A673 (cell line): ENCODE measurements at places on chromosomes 13 and 19. TPM values are rescaled to one million over a fixed set of nuclear protein-coding genes. Genes with fewer than 3 reads are reported as not detected.

DNA sequence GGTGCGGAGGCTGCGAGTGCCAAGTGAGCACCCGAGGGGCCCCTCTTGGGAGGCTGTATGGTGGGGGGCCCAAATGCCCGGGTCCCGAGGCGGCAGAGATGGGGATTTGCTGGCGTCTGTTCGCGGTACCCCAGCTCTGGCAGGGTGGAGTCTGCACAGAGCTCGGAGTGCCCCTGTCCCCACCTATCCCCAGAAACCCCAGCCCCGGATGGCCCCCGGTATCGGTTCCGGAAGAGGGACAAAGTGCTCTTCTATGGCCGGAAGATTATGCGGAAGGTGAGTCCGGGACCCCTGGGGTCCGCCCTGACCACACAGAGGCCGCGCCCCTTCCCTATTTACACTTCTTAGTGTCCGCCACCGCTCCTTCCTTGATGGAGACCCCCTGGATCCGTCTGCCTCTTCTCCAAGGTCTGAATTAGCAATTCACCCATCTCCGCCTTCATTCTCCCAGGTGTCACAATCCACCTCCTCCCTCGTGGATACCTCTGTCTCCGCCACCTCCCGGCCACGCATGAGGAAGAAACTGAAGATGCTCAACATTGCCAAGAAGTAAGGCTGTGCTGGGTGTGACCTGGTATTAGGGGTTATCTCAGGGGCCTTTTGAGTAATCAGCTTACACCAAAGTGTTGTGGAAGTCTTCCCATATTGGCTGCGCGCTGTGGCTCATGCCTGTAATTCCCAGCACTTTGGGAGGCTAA lies 630 bp downstream of the PNPLA6 start:
- no peaks in the 10 kb centered on the region for H3K27me3 ChIP-seq
- H3K4me3 ChIP-seq, result peak overlapping the region; percentile 73
- no peaks in the 10 kb centered on the region for H3K36me3 ChIP-seq
- no peaks in the 10 kb centered on the region for H3K4me1 ChIP-seq
- H3K27ac ChIP-seq, result peak overlapping the region; percentile 87

- H3K4me3 ChIP-seq, result peak overlapping the region; percentile 11
- H3K27me3 ChIP-seq, result no peaks in the 10 kb centered on the region
- no peaks in the 10 kb centered on the region for H3K36me3 ChIP-seq
- peak; percentile 76 for DNase-seq
Observed at GRCh38 chr19:44689290-44690130, 9.4 kb upstream of the CEACAM16 start.

DNA sequence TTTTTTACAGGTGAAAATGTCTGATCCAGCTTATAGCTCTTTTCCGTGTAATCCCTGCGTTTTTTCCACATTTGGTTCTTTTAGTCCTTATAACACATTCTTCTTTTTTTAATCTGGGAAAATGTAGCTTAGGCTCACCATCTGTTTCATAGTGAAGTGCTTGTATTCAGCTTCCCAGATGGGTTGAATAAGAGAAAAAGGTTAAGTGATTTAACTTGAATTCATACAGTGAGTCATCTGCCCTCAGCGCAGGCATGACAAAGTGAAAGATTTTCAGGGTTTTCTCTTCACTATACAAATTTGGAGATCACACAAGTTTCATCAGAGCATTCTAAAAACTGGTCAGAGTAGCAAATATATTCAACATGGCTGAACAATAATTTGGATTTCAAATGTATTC lies 224.8 kb downstream of the SPRY2 start:
- H3K4me1 ChIP-seq, result peaks cover 5% of the 10 kb centered on the region
- no peaks in the 10 kb centered on the region for H3K36me3 ChIP-seq
- peak; percentile 45 for DNase-seq
- H3K4me3 ChIP-seq, result no peak overlapping the region
- no peak overlapping the region for H3K27ac ChIP-seq

- H3K27me3 ChIP-seq, result no peaks in the 10 kb centered on the region
- H3K4me3 ChIP-seq, result no peak overlapping the region
- no peak for DNase-seq
Observed at GRCh38 chr13:48255954-48256353, 22.9 kb downstream of the ITM2B start.

DNA sequence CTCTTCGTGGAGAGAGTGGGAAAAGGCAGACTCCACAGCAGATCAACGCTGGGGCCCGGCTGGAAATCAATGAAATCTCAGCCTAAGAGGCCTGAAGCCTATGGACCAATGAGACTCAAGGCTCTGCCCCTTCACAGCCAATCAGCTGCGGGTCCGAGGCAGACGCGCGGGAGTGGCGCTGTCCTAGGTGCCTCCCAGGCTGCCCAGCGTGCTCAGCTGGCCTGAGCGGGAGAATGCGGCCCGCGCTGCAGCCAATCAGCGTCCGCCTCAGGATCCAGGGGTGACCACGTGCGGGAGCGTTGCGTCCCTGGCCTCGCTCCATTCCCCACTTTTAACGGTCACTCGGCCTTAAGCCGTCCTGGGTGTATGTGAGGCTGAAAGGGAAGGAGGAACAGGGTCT lies at the start of gene ZBTB32:
TSS of gene ZBTB32 (plus strand) at position 341 of the 400 bp plus-strand sequence. CDS start 10,069 bp downstream, outside the sequence.
- no peaks in the 10 kb centered on the region for H3K36me3 ChIP-seq
- H3K27me3 ChIP-seq, result peaks cover 12% of the 10 kb centered on the region
- peak; percentile 76 for DNase-seq
- no peak within 1 kb of the TSS for H3K27ac ChIP-seq

- no peak within 1 kb of the TSS for H3K27ac ChIP-seq
- H3K36me3 ChIP-seq, result no peaks in the 10 kb centered on the region
- peaks cover 28% of the 10 kb centered on the region for H3K27me3 ChIP-seq
- peaks cover 4% of the 10 kb centered on the region for H3K4me1 ChIP-seq
- peak within 1 kb of the TSS; percentile 26 for H3K4me3 ChIP-seq
- no peak for DNase-seq
Observed at GRCh38 chr19:1523412-1524286, at the start of gene PLK5. Gene PLK5, plus strand, starts transcription at chr19:1524077. Its CDS starts 2,920 bp downstream, at chr19:1526997.

GRCh38 chr19:821231-821824 lies 427 bp downstream of the PLPPR3 start:
- no peak for DNase-seq
- peak overlapping the region; percentile 69 for H3K4me3 ChIP-seq
- H3K36me3 ChIP-seq, result no peaks in the 10 kb centered on the region
- H3K27ac ChIP-seq, result peak overlapping the region; percentile 47

DNA sequence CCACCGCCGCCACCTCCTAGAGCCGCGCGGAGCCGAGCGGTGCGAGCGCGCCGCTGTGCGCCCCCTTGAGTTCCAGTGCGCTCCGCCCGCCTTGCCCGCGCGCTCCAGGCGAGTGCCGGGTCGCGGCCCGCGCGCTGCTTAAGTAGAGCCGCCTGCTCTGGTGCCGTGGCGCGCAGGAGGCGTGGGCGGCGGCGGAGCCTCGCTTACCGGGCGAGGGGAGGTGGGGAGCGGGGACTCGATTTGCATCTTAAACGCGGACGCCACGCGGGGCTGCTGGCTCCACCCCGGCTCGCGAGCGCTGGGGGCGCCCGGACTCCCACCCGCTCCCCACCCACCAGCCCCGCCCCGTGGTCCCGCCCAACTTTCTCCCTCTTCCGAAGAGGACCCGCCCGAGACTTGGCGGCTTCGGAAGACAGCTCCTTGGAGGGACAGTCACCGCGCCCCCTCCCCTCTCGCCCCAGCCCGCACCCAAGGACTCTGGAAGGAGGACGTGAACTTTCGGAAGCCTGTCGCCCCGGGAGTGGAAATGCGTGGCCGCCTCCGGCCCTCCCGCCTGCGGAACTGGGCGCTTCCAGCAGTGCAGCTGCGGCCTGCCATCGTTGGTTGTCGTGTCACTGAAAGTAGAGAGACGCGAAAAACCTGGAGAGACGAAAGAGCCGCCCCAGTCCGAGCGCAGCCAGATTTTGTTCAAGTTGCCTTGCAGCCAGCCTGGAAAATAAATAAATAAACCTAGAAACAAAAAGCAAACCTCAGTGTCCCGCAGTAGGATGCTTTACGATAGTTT lies at the start of gene KCTD12:
TSS of gene KCTD12 (minus strand) at position 114 of the 784 bp plus-strand sequence. CDS start 257 bp downstream, outside the sequence.
- peaks cover 54% of the 10 kb centered on the region for H3K27me3 ChIP-seq
- peak; percentile 88 for DNase-seq
- peak within 1 kb of the TSS; percentile 58 for H3K4me3 ChIP-seq
- H3K4me1 ChIP-seq, result peaks cover 10% of the 10 kb centered on the region

GRCh38 chr13:22111961-22112360 lies 441.1 kb downstream of the FGF9 start:
- no peak for DNase-seq
- H3K27me3 ChIP-seq, result no peaks in the 10 kb centered on the region
- H3K4me1 ChIP-seq, result no peaks in the 10 kb centered on the region
- H3K27ac ChIP-seq, result no peak overlapping the region
- no peaks in the 10 kb centered on the region for H3K36me3 ChIP-seq

DNA sequence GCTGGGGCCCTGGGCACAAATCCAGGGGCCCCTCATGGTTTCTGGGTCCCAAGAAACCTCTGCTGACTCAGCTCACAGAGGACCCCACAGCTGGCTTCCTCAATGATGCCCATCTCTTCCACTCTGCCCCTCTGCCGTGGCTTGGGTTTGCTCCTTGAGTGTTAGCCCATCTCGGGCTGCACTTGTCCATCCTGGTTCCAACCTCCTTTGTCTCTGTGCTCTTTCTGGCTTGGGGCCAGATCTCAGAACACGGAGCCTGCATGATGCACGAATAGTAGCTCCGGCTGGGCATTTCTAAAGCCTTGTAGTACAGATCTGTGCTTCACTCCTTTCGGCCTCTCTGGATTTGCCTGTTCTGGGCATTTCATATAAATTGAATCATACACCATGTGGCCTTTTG lies 53.8 kb downstream of the F2RL3 start:
- no peak overlapping the region for H3K4me3 ChIP-seq
- no peaks in the 10 kb centered on the region for H3K36me3 ChIP-seq
- no peak overlapping the region for H3K27ac ChIP-seq
- H3K27me3 ChIP-seq, result no peaks in the 10 kb centered on the region
- no peaks in the 10 kb centered on the region for H3K4me1 ChIP-seq

DNA sequence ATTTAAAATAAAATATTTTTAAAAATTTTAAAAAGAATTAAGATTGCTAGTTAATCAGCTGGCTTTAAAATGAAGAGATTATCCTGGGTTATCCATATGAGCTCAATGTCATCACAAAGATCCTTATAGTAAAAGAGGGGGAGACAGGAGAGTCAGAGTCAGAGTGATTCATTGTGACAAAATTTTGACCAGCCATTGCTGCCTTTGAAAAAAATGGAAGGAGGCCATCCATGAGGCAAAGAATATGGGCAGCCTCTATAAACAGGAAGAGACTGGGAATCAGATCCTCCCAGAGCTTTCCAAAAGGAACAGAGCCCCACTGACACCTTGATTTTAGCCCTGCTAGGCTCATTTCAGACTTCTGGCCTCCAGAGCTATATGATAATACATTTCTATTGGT lies 9.3 kb upstream of the RUBCNL start:
- no peaks in the 10 kb centered on the region for H3K27me3 ChIP-seq
- H3K36me3 ChIP-seq, result no peaks in the 10 kb centered on the region
- no peak overlapping the region for H3K4me3 ChIP-seq
- no peak overlapping the region for H3K27ac ChIP-seq

- DNase-seq, result no peak
- H3K36me3 ChIP-seq, result peaks cover 5% of the 10 kb centered on the region
- peak overlapping the region; percentile 85 for H3K27ac ChIP-seq
- peak overlapping the region; percentile 79 for H3K4me3 ChIP-seq
- H3K27me3 ChIP-seq, result no peaks in the 10 kb centered on the region
- H3K4me1 ChIP-seq, result peaks cover 14% of the 10 kb centered on the region
Observed at GRCh38 chr19:48994035-48994386, 324 bp downstream of the RUVBL2 start.

- H3K4me3 ChIP-seq, result no peak overlapping the region
- peaks cover 13% of the 10 kb centered on the region for H3K4me1 ChIP-seq
- no peaks in the 10 kb centered on the region for H3K27me3 ChIP-seq
- no peak overlapping the region for H3K27ac ChIP-seq
Observed at GRCh38 chr19:535017-535835, 3.7 kb downstream of the CDC34 start.

The PTGIR gene
- total RNA-seq, result 0.46 TPM in 1 of 2 replicates, not detected in the other

The BRCA2 gene
- total RNA-seq, result 35.9 and 47.2 TPM in 2 replicates

The KIRREL2 gene
- 0.15 and 0.17 TPM in 2 replicates for total RNA-seq

The SULT2B1 gene
- 0.24 and 0.60 TPM in 2 replicates for total RNA-seq

The DACH1 gene
- total RNA-seq, result 0.11 and 0.22 TPM in 2 replicates

The KIR2DL3 gene
- not detected in 2 replicates for total RNA-seq

The APOC4 gene
- total RNA-seq, result not detected in 2 replicates

The KIR2DL4 gene
- not detected in 2 replicates for total RNA-seq

The CNFN gene
- not detected in 2 replicates for total RNA-seq
